ENCODE measurements at places on chromosomes 6 and 20.

- no peak for DNase-seq
Observed at GRCh38 chr6:157908369-157909281, 73.0 kb upstream of the SYNJ2 start.

DNA sequence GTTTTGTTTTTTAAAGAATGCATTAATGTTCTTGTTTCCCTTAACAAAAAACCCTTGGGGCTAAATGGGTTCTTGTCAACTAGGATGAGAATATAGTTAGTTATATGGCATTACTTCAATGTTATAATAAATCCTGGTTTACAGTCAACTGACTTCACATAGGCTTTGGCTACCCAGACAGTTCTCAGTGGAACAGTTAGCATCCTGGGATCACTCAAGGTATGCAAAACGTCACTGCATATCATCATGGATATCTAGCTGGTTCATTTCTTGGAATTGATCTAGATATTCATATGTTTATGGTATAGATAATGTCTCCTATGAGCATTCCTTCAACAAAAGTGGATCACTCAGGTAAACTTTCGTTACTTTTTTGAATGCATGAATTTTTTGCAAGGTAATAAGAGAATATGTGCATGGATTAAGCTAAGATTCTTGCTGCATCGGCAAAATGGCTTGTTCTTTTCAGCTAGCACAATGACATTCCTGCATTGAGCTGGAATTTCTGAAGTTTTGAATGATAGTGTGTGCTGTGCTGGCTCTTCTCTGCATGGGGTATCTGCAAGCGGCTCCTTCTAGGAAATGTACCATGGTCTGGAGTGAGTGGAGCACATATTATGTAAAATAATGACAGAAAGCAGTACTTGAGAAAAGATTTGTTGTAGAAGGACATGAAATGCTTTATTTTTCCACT, 138.9 kb downstream of the ADGRG6 start:
- no peak for DNase-seq

DNA sequence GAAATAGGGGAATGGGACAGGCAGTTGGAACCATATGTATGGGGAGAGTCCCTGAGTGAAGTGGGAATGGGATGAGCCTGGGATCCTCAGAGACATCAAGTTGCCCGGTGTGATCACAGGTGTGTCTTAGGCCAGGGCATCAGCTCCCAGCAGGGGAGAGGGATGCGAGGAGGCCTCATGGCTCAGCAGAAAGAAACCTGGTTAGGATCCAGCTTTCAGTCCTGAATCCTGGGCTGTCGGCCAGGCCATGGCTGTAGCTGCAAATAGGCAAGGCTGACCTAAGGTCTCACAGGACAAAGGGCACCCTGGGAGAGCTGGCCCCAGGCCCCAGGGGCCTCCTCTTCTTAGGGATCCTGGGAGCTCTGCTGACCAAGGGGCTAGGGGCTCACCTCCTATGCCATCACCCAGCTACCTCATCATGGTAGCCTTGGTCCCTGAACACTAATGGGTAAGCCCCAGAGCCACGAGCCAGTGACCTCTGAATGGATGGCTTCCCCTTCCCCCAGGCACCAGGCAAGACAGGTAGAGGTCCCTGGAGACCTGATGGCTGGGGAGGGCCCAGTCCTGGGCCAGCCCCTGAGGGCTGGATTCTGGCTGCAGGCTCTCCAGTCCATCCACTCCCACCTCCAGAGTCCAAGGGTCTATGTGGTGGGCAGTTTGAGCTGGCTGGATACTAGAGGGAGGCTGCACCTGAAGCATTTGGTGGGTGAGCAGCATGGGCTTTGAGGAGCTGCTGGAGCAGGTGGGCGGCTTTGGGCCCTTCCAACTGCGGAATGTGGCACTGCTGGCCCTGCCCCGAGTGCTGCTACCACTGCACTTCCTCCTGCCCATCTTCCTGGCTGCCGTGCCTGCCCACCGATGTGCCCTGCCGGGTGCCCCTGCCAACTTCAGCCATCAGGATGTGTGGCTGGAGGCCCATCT, at the start of gene SLC22A7:
Gene SLC22A7, plus strand, starts transcription at position 617 of the 921 bp plus-strand sequence. Its CDS starts 99 bp downstream, at position 716.
- DNase-seq, result no peak

DNA sequence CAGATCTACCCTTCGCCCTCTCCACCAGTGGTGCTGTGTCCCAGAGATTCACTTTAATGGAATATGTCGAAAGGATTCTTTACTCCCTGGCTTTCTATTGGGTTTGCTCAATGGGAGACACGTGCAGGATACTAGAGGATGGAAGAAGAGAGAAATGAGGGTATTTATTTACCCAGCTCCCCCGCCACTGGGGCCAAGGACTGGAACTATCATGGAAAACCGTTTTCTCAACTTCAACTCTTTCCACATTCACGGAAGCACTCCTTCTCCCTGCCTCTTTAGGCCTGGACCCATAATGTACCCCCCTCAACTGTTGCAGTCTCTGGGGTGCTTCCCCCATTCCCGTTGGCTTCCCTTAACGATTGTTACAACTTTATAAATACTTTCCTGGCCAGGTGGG, 26.6 kb upstream of the RALY start:
- DNase-seq, result no peak

- DNase-seq, result no peak
Observed at GRCh38 chr6:105750089-105750488, 336.0 kb upstream of the PRDM1 start.

DNA sequence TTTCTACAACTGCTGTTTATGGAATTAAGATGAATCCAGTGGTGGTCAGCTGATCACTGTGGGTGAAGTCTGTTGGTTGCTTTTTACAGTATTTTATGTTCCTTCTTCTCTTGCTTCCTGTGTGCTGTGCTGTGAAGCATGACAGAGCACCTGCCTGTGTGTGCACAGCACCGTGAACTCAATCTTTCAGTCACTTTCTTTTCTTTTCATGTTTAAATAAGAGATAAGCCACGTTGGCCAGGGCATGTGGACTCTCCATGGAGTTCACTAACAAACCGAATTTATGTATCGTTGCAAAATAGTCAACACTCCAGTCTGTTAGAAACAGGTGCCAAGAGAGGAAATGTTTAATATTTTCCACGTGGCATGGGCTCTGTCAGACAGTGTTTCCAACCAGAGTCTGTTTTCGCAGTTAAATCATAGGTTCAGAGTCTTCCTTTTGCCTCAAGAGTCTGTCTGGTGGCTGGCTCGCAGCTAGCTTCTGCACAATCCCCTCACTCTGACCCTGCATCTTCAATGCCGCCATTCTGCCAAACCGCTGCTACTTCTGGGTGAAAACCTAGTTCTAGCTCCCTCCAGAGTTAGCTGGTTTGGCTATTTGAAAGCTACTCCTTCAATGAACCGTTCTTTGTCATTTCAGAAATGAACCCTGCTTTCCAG, 73.2 kb downstream of the QRSL1 start:
- peak; percentile 66 for DNase-seq

GRCh38 chr20:12936020-12936419, 72.8 kb upstream of the SPTLC3 start:
- no peak for DNase-seq

GRCh38 chr6:11996751-11997150, 15.4 kb upstream of the HIVEP1 start:
- no peak for DNase-seq

- DNase-seq, result no peak
Observed at GRCh38 chr20:49275636-49276035, 2.2 kb downstream of the ZNFX1 start.

- DNase-seq, result no peak
Observed at GRCh38 chr20:44040202-44040915, 125.7 kb downstream of the TOX2 start.

GRCh38 chr6:170461556-170462365, 91.3 kb downstream of the PSMB1 start:
- no peak for DNase-seq

GRCh38 chr6:70739534-70739933, 71.9 kb downstream of the SMAP1 start:
- DNase-seq, result no peak

GRCh38 chr20:34945315-34946077, 10.1 kb downstream of the GSS start:
- DNase-seq, result no peak

- no peak for DNase-seq
Observed at GRCh38 chr6:106849676-106850332, 124.7 kb downstream of the CD24 start.

- DNase-seq, result no peak
Observed at GRCh38 chr20:24959591-24960301, 10.7 kb downstream of the CST7 start.

DNA sequence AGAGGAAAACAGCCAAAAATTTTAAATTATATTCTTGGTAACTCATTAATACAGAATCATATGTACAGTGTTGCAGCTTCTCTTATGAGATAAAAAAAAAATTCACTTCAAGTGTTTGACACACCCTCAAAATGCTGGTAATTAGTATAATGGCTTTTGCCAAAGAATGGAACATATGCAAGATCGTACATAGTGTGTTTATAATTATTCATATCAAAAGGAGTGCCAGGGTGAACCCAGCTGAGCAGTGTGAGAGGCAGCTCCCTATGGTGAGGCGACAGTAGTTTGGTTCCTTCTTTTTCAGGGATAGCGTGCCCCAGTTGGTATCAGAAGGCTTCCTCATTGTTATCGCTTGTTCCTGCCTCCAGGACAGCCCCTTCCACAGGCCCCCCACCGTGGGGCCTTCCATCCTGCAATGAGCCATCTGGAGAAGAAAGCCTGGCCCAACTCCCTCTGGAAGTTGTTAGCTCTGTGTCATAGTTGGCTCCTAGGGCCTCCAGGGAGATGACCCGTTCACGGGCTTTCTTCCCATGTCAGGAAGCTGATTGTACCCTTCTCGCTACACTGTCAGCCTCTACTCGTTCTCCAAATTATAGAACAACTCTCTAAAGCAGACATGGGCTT, 150.7 kb downstream of the FRK start:
- no peak for DNase-seq

GRCh38 chr20:10563935-10564492, 109.8 kb downstream of the JAG1 start:
- DNase-seq, result no peak

- no peak for DNase-seq
Observed at GRCh38 chr6:34816635-34817301, 24.9 kb downstream of the BLTP3A start.

DNA sequence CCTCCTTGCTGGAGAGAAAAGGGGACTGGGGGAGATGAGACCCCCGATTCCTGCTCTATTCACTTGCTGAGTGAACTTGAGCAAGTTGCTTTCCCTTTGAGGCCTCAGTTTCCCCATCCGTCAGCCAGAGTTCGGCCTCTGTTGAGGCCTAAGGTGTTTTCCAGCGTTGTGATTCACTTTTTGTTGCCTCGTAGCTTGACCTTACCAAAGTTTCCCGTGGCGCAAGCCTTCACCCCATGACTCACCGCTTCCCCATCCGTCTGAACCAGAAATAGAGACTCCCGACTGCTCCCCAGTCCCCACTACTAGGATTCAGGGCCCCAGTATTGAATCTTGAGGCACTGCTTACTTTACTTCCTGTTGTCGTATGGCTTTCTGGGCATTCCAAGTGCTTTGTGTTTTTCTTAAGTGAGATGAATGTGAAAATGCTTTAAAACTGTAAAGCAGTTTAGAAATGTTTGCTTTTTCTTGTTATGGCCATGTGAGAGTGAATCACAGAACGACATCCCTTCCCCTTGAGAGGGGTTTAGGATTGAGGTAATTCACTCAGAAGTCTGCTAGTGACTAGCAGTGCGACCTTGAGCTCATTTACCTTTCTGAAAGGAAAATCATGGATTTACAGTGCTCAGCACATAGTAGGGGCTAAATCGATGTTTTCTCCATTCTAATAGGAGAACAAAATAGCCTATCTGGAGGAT, 1.2 kb downstream of the CHMP4B start:
- no peak for DNase-seq

DNA sequence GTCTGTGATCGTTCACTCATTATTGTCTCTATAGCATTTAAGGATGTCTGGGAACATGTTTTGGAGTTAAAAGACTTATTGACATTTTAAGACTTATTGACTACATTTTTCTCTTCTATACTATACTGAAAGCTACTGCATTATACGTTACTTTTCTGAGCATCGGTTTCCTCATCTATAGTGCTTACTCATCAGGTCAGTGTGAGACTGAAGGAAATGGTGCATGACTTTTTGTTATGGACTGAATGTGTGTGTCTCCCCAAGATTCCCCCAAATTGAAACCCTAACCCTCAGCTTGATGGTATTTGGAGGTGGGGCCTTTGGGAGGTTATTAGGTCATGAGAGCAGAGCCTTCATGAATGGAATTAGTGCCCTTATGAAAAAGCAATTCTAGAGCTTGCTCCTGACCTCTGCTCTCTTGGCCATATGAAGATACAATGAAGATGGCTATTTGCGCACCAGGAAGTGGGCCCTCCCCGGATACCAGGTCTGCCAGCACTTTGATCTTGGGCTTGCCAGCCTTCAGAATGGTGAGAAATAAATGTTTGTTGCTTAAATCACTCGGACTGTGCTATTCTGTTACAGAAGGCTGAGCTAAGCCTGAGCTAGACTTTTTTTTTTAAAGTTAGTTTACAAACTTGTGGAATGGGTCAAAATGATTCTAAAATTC, 243.7 kb upstream of the RREB1 start:
- no peak for DNase-seq

All from NCI-H1436 (cell line).